ENCODE measurements at places on chromosomes 12 and 14.
A peak's percentile ranks its signal among the peaks of the same experiment; 100 is the strongest.

GRCh38 chr14:37643701-37644100, 48.3 kb downstream of the TTC6 start:
- DNase-seq: no peak

DNA sequence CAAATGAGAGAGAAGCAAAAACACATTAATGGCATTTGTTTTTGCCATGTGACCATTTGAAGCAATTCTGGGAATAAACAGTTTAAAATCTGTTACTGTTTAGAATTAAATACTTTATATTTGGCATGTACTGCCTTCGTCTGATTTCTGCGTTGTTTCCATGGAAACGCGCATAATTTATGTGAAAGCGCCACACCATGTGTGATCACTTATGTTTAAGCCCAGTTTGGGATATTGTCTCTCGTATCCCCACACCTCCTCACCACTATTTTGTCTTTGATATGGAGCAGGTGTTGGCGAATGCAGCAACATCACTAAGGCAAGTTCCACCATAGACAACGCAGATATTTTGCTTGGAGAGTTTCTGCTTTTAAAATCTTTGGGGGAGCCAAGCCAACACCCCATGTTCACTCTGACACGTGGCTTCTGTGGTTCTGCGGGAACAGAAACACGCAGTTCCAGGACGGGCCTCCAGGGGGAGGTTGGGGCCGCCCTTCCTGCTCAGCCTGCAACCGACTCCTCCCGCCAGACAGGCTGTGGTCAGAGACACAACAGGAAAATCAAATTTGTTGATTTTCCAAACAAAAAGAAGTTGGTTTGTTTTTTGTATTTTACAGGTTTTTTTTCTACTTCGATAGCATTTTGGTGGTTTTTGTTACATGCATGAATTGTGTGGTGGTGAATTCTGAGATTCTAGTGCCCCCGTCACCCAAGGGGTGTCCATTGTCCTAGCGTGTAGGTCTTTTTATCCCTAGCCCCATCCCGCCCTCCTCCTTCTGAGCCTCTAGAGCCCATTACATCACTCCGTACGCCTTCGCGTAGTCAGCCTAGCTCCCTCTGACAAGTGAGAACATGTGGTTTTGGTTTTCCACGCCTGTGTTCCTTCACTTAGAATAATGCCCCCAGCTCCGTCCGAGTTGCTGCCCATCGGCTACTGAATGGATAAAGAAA, 101.9 kb upstream of the SFSWAP start:
- peak; percentile 23 for DNase-seq

DNA sequence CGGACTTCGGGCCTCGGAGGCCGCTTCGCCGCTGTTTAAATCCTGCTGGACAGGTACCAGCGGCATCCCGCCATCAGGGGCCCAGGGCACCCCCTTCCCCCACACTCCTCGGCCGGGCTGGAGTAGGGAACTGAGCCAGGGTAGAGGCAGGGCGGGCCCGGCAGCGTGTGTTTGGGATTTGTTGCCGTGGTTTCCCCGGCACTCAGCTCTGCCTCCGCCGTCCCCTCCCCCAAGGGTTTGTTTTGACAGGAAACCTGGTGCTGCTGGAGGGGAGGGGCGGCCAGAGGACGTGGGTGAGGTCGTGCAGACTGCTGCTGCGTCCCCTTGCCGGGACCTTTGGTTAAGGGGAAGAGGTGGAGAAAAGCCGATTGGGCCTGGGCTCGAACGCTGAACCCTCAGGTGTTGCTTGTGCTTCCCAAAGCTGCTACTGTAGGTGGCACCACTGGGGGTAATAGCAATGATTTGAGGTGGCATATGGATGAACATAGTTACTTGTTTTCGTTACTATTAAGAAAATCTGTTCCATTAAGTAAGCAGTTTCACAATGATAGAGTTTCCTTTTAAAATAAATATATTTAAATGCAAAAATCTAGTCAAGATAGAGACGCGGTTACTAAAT, 778 bp downstream of the TCP11L2 start:
- DNase-seq: peak; percentile 65

- no peak for DNase-seq
Observed at GRCh38 chr14:100911665-100912316, 8.3 kb upstream of the RTL1 start.

DNA sequence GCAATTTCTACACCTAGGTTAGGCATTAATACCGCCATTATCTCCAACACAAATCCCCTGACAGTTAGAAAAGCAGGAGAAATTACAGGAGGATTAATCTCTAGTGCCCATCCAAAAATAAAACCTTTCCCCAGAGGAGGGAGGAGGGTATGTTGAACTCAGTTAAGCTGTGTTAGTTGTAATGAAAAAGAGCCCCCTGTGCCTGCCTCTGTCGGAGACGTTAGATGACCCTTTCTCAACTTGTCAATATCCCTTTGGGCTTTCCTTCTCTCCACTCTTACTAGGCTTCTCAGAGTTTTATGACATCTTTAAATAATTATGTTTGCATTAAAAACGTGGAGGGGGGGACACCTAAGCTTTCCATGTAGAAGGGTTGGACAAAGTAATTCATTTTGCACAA, 278.2 kb downstream of the PDZRN4 start:
- no peak for DNase-seq

DNA sequence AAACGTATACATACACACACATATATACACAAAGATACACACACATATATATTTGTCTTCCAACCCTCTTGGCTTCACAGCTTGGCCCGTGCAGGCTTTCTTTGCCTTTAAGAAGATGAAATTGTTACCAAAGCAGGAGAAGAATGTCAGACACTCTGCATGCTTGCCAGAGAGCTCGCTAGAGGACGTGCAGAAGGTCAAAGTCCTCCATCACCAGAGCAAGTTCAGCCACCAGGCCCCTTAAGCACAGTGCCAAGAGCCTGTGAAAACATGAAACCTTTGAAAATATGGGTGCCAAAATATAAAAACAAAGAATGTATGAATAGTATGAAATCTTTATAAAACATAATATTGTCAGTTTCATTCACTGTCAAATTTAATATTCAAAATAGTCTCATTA, 14.9 kb upstream of the MCRS1 start:
- no peak for DNase-seq

DNA sequence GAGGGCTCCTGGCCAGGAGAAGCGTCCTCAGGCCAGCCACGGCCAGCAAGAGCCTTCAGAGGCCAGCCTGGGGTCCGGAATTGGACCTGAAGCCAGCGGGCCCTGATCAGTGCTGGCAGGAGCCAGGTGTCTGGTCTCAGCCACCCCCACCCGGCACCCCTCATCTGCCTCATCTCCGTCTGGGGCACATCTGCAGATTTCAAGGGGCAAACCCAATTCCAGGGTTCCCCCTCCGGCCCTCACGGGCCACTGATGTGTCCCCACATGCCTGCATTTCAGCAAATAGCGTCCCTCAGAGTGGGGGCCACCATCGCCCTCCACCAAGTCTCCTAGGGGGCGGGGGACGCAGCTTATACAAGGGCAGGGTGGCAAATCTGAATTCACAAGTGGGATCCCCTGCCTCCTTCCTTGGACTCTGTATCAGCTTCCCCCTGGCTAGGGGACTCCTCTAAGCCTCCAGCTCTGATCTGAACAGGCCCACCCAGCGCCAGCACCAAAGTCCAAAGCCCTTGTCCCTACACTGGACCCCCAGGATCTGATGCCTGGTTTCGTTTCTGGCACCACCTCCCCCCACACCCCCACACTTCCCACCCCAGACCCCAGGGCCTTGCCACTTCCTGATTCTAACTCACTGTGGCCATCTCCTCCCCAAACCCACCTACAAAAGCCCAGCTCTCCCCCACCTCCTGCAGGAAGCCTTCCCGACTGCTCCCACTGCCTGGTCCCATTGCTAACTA, 10.1 kb downstream of the TMEM179 start:
- no peak for DNase-seq

DNA sequence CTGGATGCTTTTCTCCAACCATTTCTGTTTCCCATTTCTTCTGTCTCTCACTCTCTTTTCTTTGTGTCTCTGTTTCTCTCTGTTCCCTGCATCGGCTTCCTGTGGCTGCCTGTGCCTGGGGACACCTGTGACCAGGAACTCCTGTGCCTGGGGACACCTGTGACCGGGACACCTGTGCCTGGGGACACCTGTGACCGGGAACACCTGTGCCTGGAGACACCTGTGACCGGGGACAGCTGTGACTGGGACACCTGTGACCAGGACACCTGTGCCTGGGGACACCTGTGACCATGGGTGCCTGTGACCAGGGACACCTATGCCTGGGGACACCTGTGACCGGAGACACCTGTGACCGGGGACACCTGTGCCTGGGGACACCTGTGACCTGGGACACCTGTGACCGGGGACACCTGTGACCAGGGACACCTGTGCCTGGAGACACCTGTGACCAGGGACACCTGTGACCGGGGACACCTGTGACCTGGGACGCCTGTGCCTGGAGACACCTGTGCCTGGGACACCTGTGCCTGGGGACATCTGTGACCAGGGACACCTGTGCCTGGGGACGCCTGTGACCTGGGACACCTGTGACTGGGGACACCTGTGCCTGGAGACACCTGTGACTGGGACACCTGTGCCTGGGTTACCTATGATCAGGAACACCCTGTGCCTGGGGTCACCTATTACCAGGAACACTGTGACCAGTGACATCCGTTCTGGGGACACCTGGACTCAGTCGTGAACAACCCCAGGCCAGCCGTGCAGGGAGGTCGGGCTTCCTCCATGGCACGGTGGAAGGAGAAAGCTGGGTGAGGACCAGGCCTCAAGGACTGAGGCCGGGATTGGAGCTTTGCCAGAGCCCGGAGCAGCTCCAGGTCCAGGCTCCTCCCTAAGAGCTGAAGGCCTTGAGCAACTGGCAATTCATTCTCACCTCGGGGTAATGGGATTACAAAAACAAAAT, 23.4 kb upstream of the FBRSL1 start:
- DNase-seq: no peak

- no peak for DNase-seq
Observed at GRCh38 chr12:3795492-3796133, 42.7 kb upstream of the CRACR2A start.
